Kidney tubule cell (primary cell): ENCODE measurements at places on chromosomes 16 and 17.

DNA sequence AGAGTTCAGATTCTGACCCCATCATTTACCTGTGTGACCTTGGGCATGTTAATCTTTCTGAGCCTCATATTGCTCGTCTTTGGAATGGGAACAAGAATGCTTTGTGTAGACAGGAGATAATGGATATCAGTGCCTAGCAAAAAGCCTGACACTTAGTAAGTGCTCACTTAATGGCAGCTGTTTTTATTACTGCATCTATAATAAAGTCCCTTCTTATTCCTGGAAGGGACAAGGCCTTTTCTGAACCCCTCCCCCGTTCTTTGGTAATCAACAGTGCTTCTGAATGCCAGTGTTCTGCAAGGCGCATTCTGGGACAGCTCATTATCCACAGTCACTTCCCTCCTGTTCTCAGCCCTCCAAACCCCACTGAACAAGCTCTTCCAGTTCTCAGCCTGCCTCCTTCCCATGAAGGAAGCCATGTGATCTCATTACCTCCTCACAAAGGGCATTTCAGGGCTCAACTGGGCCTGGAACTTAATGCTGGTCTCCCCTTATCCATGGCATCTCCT, 25.1 kb upstream of the SUPT4H1 start:
- peak; percentile 12 for DNase-seq

DNA sequence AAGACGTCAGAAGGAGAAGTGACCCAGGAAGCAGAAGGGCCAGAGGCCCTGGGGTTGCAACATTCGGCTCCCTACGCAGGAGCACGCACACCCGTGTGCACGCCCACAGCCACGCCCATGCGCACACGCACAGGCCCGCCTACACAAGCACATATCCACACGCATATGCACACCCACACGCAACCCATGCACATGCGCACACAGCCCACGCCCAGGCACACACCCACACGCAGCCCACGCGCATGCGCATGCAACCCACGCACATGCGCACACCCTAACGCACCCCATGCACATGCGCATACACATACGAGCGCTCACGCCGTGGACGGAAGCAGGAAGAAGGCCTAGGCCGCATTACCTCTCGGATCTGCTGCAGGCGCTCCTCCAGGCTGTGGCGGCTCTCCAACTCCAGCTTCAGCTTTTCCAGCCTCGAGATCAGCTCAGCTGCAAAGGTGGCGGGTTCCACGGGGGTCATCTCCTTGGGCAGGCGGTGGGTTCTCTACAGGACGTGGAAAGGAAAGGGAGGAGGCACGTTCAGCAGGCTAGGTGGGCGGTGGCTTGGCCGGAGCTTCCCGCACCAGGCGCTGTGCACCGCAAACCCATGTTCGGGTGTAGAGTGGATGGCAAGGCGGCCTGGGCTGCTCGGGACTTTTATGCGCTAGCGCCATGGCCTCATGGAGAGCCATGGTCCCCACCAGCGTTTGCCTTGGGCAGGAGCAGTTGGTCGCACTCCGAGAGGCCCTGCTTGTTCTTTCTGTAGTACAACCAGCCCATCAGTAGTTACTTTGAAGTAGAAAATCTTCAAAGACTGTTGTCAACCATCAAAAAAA, 23.4 kb downstream of the AXIN2 start:
- DNase-seq, result no peak

GRCh38 chr17:8248751-8249607, at the start of gene PFAS:
TSS of gene PFAS (plus strand) at chr17:8249289. CDS start at chr17:8253938, 4,649 bp downstream.
- peak; percentile 93 for DNase-seq

- peak; percentile 27 for DNase-seq
Observed at GRCh38 chr16:7086822-7087616, 245.6 kb upstream of the RBFOX1 start.

GRCh38 chr17:76641501-76641900, 2.1 kb downstream of the ST6GALNAC1 start:
- peak; percentile 61 for DNase-seq

GRCh38 chr17:28744972-28745785, 1.4 kb downstream of the TRAF4 start:
- peak; percentile 63 for DNase-seq

- DNase-seq, result peak; percentile 33
Observed at GRCh38 chr17:10668775-10669174, 11.7 kb upstream of the MYH3 start.

DNA sequence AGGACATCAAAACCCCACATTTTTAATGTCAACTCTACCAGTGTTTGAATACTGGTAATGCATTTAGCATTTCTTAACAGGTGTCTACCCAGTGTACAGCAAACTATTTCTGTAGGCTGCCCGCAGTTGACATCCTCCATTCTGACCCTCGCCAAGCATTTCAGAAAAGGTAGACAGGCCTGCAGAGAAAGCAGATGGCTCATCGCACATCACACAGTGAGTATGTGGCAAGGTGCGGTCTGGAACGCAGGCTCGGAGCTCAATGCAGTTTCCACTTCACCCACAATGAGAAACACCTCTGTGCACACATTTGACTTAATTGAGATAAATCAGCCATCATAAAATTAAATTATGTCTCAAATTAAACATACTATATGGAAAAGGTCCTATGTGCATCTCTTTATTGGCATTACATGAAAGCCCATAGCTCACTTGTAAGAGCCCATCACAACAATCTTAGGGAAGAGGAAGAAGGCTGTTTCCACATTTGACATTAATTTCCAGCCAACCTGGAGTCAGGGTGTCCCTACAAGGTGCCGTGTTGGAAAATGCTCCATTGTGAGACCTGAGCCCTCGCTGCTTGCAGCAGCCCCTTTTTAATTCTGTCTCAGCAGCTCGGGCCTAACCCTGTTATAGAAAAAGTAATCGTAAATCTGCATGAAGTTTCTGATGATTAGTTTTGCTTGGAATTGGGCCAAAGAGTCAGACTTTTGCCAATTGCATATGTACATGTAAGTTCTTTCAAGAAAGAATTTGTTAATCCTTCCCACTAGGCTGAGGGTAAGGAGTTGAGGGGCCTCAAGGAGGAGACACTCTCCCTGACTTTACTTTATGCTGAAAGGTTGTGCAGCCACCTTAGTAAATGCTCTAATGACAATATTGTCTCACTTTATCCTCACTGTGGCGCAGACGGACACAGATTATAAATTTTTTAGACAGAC, 378.7 kb upstream of the DYNLRB2 start:
- DNase-seq, result no peak

GRCh38 chr17:48551214-48551555, 6.3 kb upstream of the HOXB2 start:
- peak; percentile 20 for DNase-seq

DNA sequence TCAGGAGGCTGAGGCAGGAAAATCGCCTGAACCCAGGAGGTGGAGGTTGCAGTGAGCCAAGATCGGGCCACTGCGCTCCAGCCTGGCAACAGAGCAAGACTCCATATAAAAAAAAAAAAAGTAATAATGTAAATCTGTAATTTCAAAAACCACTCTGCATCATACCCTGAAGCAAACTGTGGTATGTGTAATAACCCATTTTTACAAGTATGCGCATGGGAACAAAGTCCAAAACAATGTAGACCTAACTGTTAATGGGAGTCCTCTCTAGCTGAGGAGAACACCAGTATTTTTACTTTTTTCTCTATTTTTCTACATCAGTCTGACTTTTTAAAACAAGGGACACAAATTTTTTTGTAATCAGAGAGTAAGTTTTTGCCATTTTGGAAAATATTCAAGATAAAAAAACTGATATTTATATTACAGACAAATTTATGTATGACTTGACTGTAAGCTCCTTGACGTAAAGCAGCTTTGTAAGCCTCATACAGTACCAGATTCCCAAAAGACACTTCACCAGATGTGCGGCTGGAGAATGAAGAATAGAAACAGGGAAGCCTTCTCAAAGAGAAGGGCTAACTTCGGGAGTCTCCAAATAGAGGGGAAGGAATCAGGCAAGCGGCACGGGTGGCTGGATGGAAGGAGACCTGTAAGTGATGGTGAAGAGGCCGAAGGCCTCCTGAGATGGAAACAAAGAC, 25.7 kb downstream of the CMTM4 start:
- DNase-seq, result no peak
